ENCODE measurements at places on chromosomes 13 and 19.

- DNase-seq = no peak
Observed at GRCh38 chr13:107475753-107476453, 739.4 kb downstream of the LIG4 start.

DNA sequence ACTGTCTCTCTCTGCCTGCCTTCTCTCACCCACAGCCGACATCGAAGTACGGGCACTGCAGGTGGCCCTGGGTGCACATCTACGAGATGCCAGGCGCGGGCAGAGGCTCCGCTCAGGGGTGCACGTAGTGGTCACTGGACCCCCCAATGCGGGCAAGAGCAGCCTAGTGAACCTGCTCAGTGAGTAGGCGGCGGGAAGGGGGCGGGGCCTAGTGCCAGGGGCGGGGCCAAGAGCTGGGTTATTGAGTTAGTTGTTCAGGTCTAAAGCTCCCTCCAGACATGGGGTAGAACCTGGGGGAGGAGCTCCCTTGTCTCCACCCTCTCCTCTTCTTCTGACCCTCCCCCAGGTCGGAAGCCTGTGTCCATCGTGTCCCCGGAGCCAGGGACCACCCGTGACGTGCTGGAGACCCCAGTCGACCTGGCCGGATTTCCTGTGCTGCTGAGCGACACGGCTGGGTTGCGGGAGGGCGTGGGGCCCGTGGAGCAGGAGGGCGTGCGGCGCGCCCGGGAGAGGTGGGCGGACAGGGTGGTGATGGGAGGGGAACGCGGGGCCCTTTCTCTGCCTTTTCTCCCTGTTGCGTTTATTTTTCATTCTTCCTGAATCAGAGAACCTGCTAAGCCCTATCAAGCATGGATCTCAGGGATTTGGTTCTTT, 1.9 kb downstream of the GTPBP3 start:
- DNase-seq = no peak

- DNase-seq = no peak
Observed at GRCh38 chr19:11023710-11024109, 62.9 kb downstream of the SMARCA4 start.

- DNase-seq = no peak
Observed at GRCh38 chr13:69903081-69903480, 204.5 kb upstream of the ATXN8OS start.

DNA sequence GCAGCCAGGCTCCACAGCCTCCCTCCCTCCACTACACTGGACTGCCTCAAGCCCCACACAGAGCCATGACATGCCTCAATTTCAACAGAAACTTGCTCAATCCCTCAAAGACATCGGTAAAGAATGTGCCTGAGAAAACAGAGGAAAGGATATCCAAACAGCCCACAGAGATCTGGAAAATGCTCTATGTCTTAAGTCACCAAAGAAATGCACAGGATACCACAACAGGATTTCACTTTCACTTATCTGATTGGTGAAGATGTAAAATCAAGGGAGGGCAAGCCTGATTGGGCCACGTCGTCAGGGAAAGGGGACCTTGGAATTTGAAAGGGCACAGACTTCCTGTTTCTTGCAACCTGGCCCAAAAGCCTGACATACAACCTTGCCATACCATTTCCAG, 14.2 kb downstream of the CACNA1A start:
- DNase-seq = no peak

GRCh38 chr13:75186379-75186778, 295.6 kb downstream of the TBC1D4 start:
- no peak for DNase-seq

DNA sequence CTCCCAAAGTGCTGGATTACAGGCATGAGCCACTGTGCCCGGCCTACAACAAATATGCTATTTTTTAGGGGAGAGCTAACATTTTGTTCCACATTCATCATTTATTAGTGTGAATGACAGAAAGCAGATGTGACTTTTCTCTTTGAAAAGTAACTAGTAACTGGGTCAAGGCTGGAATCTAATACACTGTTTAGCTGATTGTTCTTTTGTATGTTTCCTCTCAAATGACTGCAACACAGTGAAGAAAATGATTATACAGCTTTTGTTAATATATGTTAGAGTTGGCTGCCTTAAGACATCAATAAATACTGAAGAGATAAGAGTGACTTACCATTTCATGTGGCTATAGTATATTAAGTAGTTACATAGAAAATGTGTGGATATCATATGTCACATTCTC, 27.0 kb downstream of the MTRF1 start:
- DNase-seq = no peak
